ENCODE measurements at places on chromosomes 7 and 10.
A peak's percentile ranks its signal among the peaks of the same experiment; 100 is the strongest.

DNA sequence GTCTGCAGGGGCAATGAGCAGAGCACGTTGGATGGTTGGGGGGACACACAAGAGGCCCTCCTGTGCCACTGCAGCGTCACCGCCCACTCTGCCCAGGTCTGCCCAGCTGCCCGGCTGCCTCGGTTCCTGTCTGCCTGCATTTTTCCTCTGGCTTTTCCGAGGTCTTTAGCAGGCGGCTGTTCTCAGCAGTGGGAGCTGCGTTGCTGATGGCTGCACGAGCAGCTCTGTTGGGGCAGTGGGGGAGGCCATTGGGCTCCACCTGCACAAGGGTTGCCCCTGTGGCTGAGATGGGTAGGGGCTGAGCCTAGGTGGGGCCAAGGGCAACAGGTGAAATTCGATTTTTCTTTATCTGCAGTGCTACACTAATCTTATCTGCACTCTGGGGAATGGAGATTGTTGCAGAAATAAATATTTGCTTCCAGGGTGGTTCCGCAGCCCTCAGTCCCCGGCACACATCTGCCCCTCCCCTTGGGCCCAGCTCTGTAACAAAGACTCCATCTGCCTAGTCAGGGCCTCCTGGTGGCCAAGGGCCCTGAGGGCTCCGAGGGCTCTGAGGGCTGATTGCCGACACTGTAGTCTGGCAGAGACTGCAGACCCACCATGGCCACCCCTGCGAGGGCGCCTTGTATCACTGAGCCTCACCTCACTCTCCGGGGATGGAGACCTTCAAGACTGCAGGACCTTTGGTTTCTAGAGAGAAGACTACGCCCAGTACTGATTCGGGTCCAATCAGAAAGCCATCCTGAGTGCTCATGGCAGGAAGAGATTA is 141.7 kb upstream of the SHH start:
- DNase-seq, result no peak

DNA sequence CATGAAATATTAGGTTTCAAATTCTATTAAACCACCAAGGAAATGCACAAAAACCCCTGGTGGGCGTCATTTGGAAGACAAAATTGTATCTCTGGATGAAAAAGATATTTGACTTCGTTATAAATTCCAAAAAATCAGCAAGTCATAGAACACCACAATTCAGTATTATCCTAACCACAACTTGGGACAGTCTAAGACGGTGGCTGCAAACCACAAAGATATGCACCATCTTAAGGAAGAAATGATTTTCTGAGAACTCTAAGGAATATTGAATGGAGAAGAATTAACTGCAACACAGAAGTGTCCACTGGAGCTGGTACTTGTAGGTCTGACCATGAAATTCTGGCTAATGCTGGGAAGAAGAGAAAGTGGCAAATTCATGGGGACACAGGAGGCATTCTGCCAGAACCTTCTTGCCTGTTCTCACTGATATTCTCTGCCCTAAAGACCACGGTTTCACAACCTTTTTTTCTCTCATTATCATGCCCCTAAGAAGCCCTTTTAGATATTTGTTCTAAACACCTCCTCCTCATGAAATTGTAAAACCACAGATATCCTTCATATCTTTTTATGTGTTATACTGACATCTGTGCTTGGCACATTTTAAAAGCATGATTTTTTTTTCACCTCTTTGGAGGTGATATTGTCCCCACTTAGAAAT is 92.9 kb downstream of the SFMBT2 start:
- no peak for DNase-seq

GRCh38 chr10:69869291-69869961 is 67.7 kb downstream of the COL13A1 start:
- DNase-seq, result no peak

DNA sequence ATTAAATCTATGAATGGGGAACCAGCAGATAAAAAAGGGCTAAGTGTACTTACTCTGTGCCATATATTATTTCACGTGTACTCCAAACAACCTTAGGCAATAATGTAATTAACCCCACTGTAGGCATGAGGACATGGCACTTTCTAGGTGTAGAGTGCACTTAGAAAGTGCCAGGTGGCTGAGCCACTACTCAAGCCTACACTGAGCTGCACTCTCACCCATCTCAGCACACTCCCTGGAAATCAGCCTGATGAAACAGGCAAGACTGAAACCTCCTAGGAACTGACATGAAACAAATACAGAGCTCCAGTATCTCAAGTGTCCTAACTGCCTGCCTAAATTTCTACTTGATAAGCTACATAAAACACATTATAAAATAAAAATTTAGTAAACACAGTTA is 147.4 kb downstream of the KMT2E start:
- no peak for DNase-seq

GRCh38 chr7:37109016-37109683 is 339.5 kb downstream of the ELMO1 start:
- DNase-seq, result no peak

DNA sequence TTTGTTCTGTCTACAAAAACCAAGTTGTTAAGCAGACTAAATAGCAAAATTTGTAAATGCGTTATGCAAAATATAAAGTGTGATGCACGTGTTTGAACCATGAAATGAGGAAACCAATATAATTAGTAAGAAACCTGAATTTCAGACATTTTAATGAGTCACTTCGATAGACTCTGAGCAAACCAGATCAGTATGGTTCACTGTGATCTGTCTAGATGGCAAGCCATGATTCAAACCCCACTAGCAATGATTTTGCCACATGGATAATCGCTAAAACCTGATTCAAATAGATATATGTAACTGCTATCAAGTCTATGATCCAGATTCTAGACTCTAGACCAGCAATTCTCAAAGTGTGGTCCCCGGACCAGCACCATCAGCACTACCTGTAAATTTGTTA is 24.8 kb downstream of the ZC3HAV1 start:
- DNase-seq, result no peak

DNA sequence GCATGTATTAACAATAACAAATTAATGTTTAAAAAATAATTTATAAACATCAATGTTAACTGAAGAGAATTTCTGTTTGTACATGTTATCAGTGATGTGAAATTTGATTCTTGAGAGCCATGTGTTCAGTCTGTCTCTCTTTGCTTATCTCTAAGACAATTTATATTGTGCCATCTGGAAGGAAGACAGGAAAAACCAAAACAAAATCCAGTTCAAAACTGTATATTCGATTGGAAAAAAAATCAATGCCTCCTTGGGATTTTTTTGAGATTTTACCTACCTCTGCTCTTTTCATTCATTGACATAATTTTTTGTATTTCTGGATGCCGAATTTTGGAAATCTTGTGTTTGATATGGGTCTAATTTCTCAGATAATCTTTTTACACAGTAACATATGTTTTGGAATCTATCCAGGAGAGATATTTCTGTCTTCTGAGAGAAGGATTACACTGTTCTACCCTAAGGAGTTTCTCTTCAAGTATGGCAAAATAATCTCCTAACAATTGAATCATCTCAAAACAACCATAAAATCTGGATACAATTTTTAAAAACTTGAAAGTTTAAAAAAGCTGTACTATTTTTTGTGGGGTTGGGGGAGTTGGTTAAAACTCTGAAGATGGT is 311.9 kb upstream of the GNAI1 start:
- DNase-seq, result no peak

DNA sequence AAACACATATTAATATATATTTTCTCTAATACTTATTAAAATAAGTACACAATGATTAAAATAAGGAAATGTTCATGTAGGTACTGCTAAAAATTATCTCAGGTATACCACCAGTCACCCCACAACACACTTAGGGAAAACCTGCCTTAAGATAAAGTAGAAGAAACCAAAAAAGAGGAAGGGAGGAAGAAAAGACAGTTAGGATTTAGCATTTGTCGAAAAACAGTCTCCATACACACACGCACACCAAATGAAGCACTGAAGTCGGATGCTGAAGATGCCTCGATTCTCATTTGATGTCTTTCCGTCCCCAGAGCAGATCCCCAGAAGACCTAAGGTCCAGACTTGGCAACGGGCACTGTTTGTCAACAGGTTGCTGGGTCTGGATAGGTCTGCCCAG is 30.0 kb upstream of the ARID5B start:
- no peak for DNase-seq

DNA sequence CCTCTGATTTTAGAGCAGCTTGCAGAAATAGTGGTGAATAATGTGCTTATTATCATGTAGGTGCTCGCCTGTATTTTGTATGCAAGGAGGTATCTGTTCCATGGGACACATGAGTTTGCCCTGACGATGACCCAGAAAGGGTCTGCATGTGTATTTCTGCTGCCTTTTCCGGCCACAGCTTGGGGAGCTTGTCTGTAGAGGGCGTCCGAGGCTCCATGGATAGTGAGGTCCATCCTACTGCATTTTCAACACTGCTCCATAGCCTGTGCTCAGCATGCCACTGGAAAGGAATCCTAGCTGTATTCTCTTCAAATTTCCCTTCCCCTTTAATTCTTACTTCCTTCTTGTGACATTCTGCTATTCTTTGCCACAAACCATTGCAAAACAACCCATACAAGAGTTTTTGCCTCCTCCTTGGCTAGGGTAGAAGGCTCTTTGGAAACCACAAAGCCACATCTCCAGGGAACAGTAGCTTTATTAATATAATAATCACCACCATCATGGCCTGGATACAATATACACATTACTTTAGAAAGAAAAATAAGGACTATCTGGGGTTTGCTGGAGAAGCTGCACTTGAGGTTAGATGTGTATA is 127.7 kb downstream of the DYNC1I1 start:
- DNase-seq, result no peak

GRCh38 chr10:21750424-21750823 is 216.4 kb downstream of the MLLT10 start:
- no peak for DNase-seq

- DNase-seq, result no peak
These were observed 295.0 kb upstream of the IGFBP3 start for GRCh38 chr7:46215987-46216567.

GRCh38 chr10:89553064-89553734 is 17.8 kb upstream of the SLC16A12 start:
- no peak for DNase-seq

DNA sequence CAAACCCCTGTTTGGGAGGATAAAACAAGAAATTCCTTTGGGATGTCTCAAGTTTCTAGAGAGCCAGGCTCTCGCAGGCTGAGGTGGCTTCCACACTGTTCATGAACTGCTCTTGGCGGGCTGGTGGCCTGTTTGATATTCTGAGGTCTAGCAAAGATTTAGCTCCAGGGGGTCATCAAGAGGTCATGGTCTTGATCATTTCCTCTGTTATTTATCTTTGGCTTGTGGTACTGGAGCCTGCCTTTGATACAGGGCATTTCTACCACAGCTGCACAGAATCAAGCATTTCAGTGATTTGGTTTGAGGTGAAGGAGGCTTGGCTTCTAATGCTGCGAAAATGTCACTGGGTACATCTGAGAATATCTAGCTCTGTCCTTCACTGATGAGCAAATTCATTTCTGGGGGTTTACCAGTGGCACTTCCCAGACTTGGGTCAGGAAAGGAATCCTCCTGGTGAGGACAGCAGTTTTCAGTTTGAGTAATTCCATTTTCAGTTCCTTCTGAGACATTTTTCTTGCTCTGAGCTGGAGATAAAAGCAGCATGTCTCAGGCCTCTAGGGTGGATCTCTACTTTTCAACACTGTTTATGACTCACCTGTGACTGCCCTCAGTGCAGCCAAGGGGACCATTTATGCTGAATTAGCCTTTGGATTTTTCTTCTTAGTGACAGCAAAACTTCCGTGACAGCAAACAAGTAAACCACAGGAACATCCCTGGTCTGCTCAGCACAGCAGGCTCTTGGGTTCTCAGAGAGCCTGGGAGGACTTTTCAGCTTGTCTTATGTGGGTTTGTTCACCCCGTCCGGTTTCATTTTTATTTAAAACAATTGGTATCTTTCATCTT is 312.0 kb downstream of the RNLS start:
- peak; percentile 52 for DNase-seq

DNA sequence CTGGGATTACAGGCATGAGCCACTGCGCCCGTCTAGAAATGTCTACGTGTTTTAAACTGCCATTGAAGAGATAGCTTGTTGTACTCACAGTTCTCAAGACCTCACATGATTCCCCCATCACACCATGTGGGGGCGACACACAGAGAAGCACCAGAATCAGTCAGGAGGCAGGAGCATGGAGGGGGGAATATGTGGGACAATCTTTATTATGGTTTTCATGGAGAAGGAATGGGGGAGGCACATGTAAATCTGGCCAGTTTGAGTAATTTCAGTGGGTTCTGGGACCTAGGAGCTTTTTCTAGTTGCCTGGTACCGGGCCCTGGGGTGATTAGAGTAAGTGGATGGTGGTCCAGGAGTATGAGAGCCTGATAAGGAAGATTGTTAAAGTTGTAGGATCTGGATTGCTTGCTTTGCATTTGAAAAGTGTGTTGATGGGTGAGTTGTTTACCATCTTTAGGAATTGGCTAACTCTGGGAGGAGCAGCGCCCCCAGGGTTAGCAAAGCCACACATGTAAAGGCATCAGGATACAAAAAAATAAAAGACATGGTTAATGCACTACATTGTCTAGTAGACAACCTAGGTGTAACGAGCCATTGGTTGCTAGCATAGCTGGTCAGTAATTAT is 85.4 kb upstream of the SLC13A1 start:
- no peak for DNase-seq

DNA sequence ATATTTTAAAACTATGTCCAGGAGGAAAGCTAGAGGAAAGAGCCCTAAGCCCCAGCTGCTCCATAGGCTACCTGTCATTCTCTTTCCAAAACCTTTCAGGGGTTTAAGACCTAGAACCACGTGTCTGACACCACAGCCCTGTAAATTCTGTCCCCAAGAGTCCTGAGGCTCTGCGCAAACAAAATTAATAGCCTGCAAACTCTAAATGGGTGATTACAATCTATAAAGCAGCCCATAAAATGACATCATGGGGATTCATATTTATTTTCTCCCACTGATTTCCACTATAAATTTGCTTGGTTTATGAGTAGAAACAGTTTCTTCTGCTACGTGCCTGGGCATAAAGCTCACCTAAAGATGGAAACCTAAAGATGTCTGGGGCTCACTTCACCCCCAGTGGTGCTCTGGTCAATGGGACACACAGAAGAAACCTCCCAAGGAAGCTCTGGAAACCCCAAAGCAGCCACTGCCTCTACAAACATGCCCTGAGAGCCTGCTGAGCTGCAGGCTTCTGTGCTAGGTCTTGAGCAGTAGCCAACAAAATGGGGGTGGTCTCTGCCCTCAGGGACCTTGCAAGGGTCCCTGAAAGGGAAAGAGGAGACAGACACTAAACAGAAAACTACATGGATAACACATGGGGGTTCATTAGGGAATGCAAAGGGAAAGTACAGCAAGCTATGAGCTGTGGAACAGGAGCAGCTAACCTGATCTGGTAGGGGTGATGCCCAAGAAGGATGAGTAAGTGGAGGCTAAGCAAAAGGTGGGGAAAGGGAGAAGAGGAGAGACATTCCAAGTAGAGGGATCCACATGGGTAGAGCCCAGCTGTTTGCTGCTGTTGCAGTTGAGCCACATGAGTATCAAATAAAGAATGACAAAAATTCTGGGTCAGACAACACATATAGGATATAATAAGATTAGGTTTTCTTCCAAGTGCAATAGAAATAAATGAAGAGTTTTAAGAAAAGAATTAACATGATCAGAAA is 331.7 kb downstream of the KCNMA1 start:
- no peak for DNase-seq

- DNase-seq, result no peak
These were observed 349.1 kb upstream of the GALNT17 start for GRCh38 chr7:70782796-70783195.
